ENCODE measurements at places on chromosomes 3 and 15.

DNA sequence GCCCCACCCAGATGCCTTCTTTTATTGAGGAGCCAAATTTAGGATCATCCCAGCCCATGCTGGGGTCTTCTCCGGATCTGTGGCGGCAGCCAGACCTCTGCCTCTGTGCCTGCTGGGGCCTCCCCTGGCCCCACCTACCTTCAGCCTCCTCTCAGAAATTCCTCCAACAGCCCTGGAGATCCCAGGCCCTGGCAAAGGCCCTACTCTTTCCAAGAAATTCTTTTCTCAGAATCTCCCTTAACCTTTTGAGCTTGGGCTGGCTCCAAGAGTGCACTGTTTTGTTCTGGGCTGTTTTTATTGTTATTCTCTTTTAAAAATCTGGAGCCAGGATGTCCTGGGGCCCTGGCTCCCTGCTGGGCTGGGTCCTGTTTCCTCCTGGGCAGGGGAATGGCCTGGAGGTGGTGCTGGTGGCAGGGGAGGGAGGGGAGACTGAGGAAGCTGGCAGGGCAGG lies 57.8 kb downstream of the GRIP2 start:
- no peak for DNase-seq

DNA sequence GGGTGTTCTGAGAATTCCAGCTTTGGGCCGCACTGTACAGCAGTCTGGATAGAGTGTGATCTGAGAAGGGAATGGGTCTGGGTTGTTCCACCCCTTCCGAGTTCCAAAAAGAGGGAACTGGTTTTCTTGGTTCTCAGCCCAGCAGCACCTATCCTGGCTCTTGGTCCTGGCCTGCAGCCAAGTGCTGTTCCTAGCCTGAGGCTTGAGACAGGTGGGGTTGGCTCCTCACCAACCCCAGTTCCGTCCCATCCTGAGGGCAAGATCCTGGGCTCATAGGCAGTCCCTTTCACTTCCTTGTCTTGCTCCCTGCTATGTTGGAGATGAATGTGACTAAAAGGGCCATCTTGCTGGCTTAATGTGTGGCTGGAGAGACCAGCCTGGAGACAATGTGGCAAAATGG lies 15.2 kb downstream of the IVD start:
- no peak for DNase-seq

DNA sequence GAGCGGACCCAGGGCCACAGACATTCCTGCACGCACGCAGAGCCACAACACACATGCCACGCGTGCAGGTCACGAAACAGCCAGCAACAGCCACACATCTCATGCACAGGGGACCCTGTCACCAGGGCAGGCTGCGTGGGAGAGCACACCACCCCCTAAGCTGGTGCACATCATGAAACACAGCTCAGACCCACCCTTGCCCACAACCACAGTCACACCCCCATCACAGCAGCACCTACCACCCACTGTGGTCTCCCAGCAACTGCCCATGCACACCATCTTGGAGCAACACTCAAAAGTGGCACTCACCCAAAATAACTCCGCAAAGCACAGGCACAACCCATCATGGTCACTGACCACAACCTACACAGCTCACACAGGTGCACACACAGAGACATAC lies 75.7 kb downstream of the OCA2 start:
- DNase-seq, result no peak

- peak; percentile 62 for DNase-seq
These were observed 10.6 kb downstream of the FSTL1 start for GRCh38 chr3:120440001-120440703.

GRCh38 chr3:179697736-179698332 lies 45.0 kb downstream of the USP13 start:
- no peak for DNase-seq

- DNase-seq, result peak; percentile 78
These were observed 6.7 kb downstream of the ISLR start for GRCh38 chr15:74179983-74180880.

- DNase-seq, result peak; percentile 88
These were observed 38.6 kb downstream of the EHD4 start for GRCh38 chr15:41933771-41934170.

DNA sequence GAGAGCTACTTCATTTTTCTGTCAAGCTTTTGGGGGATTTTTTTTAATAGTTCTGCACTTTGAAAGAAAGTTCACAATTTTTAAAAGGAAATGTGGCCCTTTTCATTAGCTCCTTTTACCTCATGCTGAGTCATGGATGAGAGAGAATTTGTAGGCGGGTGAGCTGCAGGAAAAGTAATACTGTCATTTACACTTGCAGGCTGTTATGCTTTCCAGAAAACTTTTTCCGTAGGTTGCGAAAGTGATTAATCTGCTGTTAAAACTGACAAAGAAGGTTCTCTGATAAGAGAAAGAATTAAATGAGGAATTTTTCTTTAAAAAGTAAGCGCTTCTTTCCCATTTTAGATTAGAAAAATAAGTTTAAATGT lies 430.2 kb downstream of the LPP start:
- peak; percentile 85 for DNase-seq

DNA sequence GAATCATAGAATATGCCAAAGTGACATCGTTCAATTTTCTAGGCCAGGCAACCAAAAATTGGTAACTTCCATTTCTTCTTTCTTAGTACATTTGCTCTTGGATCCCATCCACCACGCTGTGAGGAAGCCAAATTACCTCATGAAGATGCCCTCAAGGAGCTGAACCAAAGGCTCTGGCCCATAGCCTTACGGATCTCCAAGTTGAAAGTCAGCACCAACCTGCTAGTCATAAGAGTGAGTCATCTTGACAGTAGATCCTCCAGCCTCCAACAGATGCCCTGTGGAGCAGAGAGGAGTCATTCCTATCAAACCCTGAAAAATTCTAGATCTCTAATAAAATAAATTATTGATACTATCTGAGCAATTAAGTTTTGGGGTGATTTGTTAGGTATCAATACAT lies 322.5 kb upstream of the COL8A1 start:
- peak; percentile 80 for DNase-seq

- no peak for DNase-seq
These were observed 49.5 kb downstream of the PIAS1 start for GRCh38 chr15:68103603-68104002.

Measured in ELR (cell line).